CD8-positive, alpha-beta memory T cell (primary cell): ENCODE measurements at places on chromosomes 5 and 9. TPM values are rescaled to one million over a fixed set of nuclear protein-coding genes. Genes with fewer than 3 reads are reported as not detected.

DNA sequence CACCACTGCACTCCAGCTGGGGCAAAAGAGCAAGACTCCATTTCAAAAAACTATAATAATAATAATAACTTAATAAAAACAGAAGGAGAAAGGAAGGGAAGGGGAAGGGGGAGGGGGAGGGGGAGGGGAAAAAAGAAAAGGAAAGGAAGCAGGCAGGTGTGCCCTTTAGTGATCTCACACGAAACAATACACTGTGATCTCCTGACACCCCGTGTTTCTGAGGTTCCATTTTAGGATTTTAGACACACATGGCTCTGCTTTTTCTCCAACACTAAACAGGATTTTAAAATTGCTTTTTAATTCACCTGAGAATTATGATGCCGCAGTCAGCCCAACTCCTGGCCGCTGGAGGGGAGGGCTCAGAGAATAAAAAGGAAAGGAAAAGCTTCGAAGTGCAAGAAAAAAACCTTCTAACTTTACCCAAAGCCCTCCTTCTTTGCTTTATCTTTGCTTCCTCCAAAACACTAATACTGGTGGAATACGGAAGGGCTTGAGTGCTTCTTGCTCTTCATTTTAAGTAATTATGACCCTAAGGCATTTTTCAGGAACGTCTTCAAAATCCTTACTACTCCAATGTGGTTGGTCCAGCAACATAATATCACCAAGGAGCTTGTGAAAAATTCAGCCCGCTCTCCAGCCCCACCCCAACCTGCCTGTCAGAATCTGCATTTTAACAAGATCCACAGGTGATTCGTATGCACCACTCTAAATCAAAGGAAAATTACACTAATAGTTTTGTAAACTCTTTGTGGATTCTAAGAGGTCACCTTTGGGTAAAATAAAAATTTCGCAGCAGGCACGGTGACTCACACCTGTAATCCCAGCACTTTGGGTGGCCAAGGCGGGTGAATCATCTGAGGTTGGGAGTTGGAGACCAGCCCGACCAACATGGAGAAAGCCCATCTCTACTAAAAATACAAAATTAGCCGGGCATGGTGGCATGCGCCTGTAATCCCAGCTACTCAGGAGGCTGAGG, 66.0 kb downstream of the MYO10 start:
- no peak for DNase-seq

GRCh38 chr5:134439210-134439654, 27.6 kb upstream of the CDKN2AIPNL start:
- no peak for DNase-seq

- no peak for DNase-seq
Observed at GRCh38 chr9:8649160-8649559, 849.6 kb upstream of the DMAC1 start.

Gene DMRT2
- polyA plus RNA-seq, result 0.23 TPM

Gene TAF11L5
- polyA plus RNA-seq, result not detected

GRCh38 chr9:135790850-135791249, 88.9 kb downstream of the KCNT1 start:
- DNase-seq, result no peak
